ENCODE measurements at places on chromosomes 7 and 10.

GRCh38 chr7:47227762-47228177 is 354.1 kb downstream of the TNS3 start:
- peak; percentile 90 for DNase-seq

DNA sequence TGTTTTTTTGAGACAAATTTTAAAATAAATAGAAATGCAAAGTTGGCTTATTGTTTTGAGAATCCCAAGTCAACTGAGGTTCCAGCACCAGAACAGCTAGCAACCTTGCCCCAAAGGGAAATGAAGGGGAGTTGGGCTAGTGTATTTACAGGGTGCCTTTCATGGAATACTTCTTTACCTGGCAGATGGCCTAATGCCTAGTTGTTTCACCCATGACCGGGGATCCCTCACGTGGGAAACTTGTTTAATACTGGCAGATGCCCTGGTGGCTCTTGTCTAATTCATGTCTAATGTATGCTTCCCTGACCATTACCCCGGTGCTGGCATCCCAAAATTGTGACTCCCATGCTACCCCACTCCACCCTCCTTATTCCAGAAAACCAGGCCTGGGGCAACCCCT is 861.1 kb upstream of the ZWINT start:
- DNase-seq = no peak

GRCh38 chr7:4479367-4480039 is 202.6 kb upstream of the FOXK1 start:
- DNase-seq = peak; percentile 49

DNA sequence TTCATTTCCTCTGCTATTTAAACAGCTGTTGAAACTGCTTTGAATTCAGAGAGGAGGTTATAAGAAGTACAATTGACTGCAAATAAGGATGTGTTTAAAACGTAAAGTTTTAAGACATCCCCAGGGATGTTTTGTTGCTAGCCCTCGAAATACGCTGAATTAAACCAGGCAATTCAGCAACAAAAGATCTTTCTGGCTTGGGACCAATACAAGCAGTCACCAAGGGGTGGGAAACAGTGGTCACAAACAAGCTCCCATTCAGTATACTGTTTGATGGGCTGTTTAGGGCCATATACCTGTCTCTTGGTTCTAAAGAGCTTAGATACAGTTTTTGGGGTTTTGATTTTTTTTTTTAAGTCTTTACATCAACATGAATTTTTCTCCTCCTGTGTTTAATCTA is 446.3 kb upstream of the POT1 start:
- DNase-seq = no peak

DNA sequence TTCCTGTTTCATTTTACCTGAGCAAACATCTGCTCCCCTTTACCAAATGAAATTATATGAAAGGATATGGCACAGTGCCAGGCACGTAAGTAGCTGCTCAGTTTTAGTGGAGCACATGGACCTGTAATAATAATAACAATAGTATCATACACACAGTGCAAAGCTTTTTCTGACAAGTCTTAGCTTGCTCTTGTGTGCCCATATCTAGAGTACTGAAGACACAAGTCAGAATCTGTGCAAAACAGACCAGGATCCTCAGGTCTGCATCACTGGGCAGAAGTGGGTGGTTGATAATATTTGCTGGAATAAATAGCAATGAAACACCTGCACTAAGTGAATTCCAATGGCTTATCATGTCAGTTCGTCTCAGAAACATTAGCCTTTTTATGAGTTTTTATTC is 85.5 kb upstream of the DKK1 start:
- no peak for DNase-seq

- DNase-seq = no peak
Observed at GRCh38 chr10:47090903-47091302, 179.7 kb downstream of the PTPN20 start.

DNA sequence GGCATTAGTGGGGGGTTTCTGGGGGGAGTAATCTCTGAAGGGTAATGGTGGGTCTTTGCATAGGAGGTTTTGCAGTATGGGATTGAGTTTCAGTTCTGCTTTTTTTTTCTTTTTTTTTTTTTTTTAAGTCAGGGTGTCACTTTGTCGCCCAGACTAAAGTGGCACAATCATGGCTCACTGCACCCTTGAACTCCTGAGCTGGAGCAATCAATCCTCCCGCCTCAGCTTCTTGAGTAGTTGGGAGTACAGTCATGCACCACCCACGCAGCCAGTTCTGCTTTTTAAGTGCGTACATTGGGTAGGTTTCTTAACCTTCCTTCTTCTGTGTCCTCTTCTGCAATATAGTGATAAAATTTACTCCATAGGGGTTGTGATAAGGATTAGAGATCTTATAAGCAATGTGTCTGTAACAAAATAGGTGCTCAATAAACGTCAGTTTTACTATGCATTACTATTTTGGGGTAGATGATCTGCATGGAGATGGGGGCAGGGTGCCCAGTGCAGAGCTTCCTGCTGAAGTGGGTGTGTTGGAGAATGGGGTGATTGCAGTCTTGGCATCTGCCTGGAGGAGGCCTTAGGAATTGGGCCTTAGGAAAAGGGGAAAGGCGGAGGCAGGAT is 9.6 kb downstream of the KAZALD1 start:
- DNase-seq = peak; percentile 82

- no peak for DNase-seq
Observed at GRCh38 chr10:114662646-114663217, 4.7 kb upstream of the ABLIM1 start.

DNA sequence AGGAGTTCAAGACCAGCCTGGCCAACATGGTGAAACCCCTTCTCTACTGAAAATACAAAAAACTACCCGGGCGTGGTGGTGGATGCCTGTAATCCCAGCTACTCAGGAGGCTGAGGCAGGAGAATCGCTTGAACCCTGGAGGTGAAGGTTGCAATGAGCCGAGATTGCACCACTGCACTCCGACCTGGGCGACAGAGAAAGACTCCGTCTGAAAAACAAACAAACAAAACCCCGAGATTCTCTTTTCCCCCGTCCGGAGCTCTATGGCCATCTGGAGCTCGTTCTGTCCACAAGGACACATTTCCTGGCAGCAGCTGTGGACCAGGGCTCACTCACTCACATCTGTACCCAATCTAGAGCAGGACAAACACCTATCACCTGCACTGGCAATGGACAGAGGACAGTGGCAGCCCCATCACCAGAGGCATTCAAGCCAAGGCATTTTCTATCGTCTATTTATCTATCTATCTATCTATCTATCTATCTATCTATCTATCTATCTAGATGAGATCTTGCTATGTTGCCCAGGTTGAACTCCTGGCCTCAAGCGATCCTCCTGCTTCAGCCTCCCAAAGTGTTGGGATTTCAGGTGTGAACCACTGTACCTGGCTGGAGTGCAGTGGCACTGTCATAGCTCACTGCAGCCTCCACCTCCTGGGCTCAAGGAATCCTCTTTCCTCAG is 167.1 kb upstream of the TNRC18 start:
- no peak for DNase-seq

DNA sequence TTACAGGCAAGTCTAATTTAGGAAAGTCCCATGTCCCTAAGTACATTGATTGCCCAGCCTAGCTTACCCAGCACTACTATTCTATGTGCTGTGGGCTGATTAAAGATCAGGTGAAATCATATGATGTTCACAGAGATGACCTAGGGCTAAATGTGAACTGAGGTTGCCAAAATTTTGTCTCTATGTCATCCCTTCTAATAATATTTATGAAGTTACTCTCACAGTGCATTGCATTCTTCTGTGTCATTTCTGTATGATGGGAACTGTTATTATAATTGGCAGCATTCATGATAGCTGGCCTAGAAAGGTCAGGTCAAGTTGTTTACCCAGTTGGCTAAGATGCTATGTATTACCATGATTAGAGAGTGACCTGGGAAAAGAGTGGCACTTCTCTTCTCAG is 2.8 kb upstream of the PDK4 start:
- no peak for DNase-seq

GRCh38 chr7:109309790-109310189 is 740.1 kb downstream of the DNAJB9 start:
- no peak for DNase-seq

- DNase-seq = peak; percentile 59
Observed at GRCh38 chr7:144391823-144392255, 11.7 kb downstream of the NOBOX start.

DNA sequence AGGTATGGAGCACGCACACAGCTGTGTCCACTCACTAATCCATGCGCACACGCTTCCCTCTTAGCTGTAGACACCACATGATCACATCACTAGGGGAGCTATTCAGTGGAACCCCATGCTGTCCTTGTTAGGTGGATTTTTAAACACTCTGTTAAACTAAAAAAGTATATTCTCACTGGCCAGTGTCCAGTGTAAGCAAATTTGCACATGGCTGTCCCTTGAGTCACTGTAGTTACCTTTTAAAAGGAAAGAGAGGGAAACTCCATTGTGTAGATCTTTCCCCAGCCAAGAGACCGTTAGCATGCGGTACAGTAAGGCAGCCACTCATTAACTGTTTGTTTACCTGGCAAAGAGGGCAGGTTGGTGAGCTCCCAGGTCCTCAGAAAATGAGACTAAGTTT is 81.6 kb upstream of the INSYN2A start:
- no peak for DNase-seq

DNA sequence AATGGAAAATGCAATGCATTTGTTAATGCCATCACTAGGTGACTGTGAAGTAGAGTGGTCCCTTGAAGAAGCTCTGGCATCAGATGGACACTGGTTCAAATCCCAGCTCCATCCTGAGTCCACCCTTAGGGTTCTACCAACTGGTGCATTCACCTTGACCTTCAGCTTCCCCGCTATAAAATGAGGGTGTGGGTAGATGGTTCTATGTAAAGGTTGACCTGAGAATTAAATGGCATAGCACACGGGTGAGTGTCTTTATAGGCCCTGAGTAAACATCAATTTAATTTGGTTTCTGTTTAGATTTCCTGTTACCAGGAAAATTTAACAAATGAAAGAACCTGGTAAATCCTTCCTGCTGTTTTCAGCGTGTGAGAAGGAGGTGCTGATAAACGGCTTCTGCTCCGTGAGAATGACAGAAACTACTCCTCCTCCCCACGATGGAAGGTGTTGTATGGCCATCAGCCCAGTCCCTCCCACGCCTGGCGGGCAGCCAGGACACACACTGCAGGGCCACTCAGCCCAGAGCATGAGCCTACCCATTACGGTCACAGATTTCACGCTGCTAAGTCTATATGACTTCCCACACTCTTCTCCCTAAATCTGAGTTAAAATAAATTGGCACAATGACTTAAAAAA is 210.1 kb downstream of the TNS3 start:
- peak; percentile 24 for DNase-seq

DNA sequence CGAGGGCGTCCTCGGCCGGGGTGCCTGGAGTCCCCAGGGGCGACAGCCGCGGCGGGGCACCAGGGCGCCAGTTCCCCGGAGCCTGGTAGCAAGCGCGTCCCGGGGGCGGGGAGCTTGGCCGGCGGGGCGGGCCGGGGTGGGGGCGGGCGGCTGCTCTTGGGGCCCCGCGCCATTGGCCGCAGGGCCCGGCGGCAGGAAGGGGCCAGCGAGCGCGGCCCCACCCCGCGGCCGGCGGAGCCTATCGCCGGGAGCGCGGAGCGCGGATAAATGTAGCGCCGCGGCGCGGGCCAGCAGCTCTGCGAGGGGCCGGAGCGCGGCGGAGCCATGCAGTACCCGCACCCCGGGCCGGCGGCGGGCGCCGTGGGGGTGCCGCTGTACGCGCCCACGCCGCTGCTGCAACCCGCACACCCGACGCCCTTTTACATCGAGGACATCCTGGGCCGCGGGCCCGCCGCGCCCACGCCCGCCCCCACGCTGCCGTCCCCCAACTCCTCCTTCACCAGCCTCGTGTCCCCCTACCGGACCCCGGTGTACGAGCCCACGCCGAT is at the start of gene HHEX:
Gene HHEX (plus strand): TSS at position 293 of the 548 bp plus-strand sequence. CDS start 32 bp downstream, at position 325.
- DNase-seq = peak; percentile 73

GRCh38 chr10:96411716-96412320 is 53.0 kb upstream of the OPALIN start:
- no peak for DNase-seq

DNA sequence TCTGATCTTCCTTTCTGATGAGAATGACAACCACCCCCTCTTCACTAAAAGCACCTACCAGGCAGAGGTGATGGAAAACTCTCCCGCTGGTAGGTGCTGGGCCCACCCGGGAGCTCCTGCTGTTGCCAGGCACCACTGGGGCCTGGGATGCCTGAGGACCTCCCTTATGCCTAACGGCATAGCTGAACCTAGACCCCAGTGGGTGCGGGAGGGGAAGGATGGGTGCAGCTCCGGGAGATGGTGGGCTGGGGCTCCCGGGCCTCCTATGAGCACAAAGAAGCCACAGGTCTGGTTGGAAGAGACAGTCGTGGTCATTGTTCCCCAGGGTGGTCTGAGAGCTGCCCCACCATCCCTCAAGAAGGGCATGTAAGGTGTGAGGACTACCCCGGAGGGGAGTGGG is 15.6 kb upstream of the VSIR start:
- no peak for DNase-seq

GRCh38 chr10:351770-352334 is 216.6 kb downstream of the ZMYND11 start:
- no peak for DNase-seq

DNA sequence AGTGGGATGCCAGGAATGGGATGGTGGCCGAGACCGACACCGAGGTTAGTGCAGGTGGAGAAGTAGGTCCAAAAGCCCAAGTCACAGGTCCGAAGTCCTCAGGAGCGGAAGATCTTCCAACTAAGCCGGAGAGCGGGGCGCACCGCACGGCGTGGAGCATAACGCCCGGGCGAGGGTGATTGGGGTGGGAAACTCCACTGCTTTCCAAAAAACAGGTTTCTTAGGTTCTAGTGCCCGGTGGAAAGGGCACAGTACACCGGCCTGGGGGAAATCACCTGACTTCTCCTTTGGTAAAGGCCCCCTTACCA is 11.4 kb upstream of the SPAG6 start:
- no peak for DNase-seq

DNA sequence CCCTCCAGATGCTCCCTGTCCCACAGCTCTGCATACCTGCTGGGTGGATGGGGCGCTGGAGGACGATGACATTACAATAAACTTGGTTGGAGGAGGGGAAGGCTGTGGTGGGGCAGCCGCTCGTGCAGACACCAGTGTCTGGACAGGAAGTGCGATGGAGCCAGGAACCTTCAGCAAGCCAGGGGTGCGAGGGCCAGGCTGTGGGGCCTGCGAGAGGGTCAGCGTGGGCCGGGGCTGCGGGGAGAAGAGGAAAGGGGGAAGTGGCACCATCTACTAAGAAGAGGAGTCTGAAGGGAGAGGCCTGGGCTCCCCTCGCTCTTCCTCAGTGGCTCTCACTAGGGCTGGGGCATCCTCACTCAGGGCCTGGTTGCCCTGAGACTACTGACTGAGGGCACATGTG is 6.4 kb downstream of the AP4M1 start:
- no peak for DNase-seq

GRCh38 chr10:58546137-58546536 is 33.5 kb downstream of the BICC1 start:
- no peak for DNase-seq

DNA sequence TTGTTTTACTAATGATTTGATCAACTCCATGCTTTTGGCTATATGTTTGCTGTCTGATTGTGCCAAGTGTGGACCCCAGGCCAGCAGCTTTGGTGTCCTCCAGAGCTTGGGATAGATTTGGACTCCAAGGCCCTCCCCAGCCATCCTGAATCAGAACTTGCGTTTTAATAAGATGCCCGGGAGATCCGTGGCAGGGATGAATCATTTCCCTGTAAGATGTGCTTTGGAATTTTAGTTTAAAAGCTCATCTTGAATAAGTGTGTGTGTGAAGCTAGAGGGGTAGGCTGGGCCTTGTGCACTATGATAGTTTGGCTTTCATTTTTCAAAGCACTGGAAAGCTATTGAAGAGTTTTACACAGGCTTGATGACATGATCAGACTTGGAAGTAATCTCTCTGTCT is 66.2 kb upstream of the SDK1 start:
- DNase-seq = no peak
